Stimulated activated CD4-positive, alpha-beta T cell treated with anti-CD3 and anti-CD28 coated beads, Interleukin-4, amount 100 ng/mL, for 1 hour (primary cell): ENCODE measurements at places on chromosomes 1 and 21.

GRCh38 chr1:117312453-117313138, 54.7 kb upstream of the MAN1A2 start:
- DNase-seq: no peak

GRCh38 chr1:44534771-44535170, 129.7 kb downstream of the RNF220 start:
- no peak for DNase-seq

- peak; percentile 46 for DNase-seq
Measured at GRCh38 chr21:38244885-38245869, 11.6 kb upstream of the KCNJ15 start.

DNA sequence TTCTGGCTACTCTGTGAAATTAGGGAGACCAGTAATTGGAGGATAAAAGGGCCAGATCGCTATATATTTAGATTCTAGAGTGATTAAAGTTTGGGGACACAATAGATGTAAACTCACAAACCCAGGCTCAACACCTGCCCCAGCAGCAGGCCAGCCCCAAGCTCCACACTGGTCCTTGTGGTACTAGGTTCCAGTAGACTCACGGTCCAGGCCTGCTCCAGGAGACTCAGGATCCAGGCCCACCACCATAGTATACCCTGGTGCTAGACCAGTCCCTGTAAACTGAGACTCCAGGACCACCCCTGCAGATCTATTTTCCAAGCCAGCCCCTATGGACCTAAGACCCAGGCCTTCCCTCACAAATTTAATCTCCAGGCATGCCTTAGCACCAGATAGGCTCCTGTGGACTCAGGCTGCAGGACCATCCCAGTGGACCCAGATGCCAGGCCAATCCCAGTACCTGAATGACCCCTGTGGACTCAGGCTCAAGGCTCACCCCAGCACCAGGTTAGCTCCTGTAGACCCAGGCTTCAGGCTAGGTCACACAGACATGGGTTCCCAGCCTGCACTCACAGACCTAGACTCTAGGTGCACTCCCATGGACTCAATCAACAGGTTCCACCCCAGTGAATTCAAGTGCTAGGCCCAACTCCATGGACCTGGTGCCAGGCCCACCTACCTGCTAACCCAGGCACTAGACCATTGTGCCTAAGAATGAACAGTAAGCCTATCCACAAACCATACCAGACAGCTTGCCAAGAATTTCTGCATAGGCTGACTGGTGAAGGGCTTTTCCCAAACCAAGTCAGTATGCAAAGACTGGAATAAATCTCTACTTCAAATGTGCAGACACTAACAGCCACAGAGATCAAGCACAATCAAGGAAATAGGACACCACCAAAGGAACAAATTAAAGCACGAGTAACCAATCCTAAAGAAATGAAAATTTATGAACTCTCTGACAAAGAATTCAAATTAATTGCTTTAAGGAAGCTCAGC, 13.8 kb upstream of the DENND1B start:
- DNase-seq: no peak

- no peak for DNase-seq
Measured at GRCh38 chr1:177705839-177706238, 264.0 kb downstream of the SEC16B start.

DNA sequence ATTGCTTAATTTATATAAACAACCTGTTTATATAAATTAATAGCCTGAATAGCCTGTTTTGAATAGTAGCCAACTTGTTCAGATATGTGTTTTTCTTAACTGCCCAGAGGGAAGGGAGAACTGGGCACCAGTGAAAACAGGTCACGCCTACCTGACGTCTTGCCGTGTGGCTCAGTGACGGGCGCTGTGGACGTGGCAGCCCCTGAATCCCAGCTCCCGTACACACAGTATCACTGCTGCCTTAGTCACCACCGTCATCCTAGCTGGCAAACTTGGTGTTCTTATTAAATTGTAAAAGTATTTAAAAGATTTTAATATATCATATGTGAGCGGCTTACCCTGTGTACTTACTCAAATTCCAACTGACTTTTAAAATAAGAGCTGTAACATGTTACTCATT, 35.4 kb upstream of the TRAPPC10 start:
- DNase-seq: no peak
